ENCODE measurements at places on chromosomes 12 and 14.

DNA sequence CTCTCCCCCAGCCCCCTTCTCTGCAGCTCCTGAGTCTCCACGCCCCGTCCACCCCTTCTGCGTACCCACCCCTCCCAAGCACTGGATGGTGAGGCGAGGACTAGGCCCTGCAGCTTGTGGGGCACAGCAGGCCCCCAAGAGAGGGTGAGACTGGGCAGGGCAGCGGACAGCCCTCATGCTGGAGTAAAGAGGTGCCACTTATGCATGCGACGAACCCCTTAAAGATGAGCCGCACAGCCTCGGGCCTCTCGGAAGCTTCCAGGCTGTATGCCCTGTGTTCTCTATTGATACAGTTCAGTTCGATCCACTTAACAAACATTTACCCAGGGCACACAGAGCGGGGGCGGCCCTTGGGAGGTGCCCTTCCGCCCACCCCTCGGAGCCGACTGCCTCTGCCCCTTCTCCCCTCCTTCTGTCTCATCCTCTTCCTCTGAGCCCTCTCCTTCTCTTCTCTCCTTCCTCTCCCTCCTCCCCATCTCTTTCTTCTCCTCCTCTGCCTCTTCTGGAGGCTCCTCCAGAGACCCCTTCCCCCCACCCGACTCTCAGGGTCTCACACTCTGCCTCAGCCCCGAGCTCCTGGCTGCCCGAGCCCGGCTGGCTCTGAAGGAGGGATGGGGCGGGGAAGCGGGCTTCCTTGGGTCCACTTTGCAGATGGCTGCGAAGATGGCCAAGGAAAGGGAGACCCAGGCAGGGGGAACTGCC lies 32.7 kb upstream of the DLK1 start:
- no peak for DNase-seq

- DNase-seq, result no peak
Observed at GRCh38 chr14:26855077-26855753, 257.4 kb upstream of the NOVA1 start.

- DNase-seq, result no peak
Observed at GRCh38 chr12:10409392-10409791, at the start of gene KLRC4. Gene KLRC4, minus strand, starts transcription at chr12:10409757. Its CDS starts 182 bp downstream, at chr12:10409575.

DNA sequence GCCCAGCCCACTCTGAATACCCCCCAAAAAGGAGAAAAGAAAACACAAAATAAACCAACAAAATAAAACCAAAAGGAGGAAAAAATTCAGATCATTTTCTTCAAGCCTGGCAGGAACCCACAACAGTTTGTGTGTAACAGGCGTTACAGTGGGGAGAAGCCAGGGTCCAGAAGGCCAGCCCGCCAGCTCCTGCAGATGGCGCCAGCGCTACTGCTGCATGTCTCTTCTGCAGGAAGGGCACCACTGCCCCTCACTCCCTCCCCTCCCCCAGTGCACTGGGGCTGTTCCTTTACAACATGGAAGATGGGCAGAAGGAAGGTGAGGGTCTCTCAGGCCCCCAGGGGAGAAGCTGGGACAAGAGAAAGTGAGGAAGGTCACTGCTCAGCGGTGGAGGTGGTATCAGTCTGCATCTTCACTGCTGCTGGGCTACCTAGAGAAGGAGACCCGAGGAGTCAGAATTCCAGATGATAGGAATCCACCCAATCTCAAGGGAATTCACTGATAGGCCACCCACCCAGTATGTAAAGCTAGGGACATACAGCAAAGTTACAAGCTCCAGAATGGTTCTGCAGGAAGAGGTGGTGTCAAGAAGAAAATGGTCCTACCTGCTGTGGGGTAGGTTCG lies 2.3 kb upstream of the NOP2 start:
- DNase-seq, result no peak

- no peak for DNase-seq
Observed at GRCh38 chr12:39435531-39435930, 7.4 kb downstream of the KIF21A start.
